ENCODE measurements at places on chromosomes 5 and 9.

DNA sequence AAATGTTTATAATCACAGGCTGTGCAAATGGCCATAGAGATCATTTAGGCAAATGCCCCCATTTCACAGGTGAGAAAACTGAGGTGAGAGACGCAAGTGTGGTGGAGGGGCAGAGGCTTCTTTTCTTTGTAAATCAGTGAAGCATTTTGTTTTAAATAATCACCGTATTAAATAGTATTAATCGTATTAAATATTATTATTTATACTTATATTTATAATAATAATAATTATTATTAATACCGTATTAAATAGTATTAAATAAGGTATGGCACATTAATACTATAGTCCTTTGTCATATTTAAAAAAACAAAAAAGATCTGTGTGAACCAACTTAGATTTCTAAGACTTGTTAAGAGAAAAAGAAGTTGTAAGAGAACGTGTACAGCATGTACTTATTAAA is 32.6 kb upstream of the SH3PXD2B start:
- no peak for DNase-seq

DNA sequence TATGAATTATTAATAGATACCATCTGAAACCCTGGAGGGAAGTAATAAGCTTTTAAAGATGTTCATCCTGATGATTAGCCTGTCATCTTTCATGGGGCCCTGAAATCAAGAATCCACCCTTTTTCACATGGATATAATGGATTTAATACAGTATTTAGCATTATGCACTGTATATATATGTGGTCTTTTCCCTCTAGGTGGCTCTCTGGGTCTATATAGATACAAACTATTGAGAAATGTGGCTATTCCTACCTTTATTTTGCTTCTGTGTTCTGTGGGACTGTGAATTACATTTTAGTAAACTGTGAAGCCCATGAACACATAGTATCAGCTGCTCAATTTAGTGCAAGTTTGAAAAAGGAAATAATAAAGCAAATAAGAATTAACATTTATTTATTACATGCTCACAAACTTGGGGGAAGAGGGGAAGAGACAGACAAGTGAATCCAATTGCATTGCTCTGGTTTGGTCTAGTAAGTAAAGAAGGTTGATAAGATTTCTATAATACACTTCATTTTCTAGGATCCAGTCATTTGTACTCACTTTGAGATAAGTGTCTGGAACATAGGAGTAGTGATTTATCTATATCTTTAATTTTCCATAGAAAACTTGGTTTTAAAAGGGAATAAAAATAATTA is 112.2 kb downstream of the SCAMP1 start:
- DNase-seq: no peak

DNA sequence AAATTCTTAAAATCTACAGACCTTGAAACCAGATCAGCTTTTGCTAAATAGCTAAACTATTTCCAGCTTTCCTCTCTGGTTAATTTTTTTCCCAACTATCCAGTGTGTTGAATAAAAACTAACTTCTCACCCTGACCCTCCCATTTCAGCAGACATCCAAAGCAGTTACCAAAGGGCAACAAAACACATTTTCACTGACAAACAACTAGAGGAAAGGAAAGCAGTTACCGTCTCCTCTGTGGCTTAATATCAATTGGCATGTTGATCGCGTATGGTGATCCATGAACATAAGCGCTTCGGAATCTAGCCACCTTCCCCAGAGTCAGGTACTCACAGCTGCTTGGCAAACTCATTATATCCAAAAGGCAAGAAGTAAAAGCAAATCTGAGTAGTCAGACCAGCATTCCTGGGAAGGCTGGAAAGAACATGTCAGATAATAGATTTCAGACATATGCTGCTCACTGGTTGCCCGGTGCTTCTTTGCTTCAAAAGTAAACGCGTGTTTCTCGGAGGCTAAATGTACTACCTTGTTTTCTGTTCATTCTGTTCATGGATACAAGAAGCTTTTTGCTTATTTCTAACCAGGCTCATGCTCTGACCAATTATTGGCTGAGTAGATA is 463.4 kb downstream of the PDE4D start:
- no peak for DNase-seq

DNA sequence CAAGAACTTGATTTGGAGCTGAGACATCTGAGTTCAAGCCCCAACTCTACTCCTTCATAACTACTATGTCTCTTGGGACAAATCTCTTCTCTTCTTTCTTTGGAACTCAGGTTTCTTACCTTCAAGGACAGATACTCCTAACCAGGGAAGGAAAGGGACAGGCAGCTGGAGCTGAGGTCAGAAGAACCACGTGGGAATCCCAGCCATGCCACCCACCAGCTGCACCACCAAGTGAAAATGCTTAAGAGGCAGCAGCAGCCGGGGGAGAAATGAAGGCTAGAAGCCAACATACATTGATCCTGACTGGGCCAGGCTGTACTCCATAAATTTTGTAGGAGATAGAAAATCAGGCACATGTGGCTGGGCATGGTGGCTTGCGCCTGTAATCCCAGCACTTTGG is 9.6 kb upstream of the OR5C1 start:
- DNase-seq: no peak

- no peak for DNase-seq
Observed at GRCh38 chr5:157259699-157260098, 6.2 kb upstream of the CYFIP2 start.

GRCh38 chr5:3602785-3603502 is 7.3 kb downstream of the IRX1 start:
- peak; percentile 87 for DNase-seq

- no peak for DNase-seq
Observed at GRCh38 chr9:99391937-99392594, 170.0 kb downstream of the SEC61B start.

GRCh38 chr5:43573058-43573457 is 16.2 kb upstream of the PAIP1 start:
- no peak for DNase-seq
